ENCODE measurements at places on chromosomes 1 and 21.
A peak's percentile ranks its signal among the peaks of the same experiment; 100 is the strongest.

DNA sequence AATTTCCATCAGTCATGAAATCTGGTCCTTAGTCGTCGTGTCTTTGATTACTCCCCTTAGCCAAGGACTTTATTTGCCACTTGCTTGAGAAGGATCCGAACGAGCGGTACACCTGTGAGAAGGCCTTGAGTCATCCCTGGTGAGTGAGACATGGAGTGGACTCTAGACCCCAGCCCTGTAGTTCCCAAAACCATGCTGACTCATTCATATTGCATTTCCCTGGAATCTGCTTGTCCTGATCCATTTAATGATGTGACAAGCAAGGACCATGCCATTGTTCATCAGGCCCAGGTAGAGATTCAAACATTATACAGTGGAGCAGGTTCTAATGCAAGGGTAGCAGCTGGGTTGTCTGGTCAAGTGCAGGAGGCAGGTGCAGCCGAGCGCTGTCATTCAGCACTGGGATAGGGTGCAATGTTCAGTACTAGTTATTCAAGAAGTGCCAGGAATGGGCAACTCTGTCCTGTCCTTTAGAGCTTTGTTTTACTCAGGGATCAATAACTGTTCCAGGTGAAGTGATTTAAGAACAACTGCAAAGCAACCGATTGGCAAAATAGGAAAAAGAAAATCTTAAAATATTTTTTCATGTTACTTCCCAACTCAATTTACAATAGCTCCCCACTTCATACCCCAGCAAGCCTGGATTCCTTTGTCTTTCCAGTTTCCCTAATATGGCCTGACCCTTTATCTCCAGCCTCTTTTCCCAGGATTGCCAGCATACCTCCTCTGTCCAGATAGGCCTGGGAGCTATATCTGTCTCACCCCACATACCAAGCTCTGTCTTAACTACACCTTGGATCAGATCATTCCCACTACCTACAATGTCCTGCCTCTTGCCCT lies 26.5 kb downstream of the CAMK1G start:
- DNase-seq, result peak; percentile 59

DNA sequence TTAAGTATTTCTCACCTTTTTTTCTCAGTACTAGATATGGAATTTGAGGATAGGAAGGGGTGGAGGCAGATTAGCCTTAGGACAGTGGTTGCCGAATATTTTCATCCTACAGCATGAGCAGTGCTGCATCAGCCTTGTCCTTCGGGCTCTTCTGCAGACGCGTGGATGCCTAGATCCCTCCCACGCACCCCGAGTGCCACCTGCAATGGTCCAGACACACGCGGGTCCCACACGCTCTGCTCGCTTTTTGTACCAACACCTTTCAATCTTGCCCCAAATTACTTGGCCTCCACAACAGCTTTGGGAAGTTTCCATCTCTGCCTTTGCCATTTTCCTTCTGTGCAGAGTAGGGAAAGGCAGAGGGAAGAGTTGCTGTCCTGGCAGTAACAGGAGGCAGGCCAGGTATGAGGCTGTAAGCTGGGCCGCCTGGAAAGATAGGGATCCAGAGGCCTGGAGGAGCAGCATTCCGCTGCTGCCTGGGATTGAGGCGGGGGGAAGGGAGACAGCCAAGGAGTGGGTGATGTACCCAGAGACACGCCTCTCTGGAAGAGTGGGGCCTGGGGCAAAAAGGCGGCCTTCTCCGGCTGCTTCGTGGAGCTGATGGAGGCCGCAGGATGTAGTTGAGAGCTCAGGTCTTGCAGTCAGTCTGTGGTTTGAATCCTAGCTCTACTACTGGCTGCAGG lies 467.7 kb downstream of the KIF26B start:
- no peak for DNase-seq

DNA sequence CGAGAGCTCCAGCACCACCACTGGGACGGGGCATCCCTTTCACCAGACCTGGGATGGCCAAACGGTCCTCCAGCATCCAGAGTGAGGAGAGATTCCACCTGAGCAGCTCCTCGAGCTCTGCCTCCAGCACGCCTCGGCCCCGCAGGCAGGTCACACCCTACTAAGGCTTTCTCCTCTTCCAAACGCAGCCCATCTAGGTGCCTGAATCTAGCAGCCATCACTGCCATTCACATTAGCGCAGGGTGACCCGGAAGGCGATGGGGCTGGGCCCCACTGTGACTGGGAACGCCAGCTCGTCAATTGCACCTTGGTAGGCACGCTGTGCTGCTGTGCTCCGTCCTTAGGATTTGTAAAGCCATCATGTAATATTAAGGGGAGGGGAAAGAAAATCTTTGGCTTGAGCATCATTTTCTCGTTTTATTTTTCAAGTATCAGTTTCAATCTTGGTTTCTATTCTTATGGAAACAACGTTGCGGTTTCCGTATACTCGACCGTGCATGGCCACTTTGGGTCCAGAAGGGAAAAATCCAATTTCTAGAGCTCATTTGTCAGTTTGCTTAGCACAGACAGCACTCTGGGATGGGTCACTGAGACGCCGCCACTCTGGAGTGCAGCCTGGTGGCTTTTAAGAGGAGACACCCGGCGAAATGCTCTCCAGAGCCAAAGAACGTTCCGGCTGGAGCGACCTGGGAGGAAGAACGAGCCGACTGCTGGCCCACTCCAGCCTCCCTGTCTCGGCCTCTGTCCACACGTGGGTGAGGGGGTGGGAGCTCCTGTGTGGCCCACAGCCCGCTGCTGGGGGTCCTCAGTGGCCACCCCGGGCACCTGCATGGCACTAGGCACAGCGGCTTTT lies 173.6 kb downstream of the PRDM16 start:
- DNase-seq, result no peak

DNA sequence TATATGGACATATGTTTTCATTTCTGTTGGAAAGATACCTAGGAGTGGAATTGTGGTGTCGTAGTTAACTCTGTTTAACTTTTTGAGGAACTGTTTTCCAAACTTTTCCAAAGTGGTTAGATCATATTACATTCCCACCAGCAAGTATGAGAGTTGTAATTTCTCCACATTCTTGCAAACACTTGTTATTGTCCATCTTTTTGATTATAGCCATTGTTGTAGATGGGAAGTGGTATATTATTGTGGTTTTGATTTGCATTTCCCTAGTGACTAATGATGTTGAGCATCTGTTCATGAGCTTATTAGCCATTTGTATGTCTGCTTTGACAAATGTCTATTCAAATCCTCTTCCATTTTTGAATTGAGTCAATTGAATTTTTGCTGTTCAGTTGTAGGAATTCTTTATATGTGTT lies 19.8 kb downstream of the CAMTA1 start:
- DNase-seq, result no peak

DNA sequence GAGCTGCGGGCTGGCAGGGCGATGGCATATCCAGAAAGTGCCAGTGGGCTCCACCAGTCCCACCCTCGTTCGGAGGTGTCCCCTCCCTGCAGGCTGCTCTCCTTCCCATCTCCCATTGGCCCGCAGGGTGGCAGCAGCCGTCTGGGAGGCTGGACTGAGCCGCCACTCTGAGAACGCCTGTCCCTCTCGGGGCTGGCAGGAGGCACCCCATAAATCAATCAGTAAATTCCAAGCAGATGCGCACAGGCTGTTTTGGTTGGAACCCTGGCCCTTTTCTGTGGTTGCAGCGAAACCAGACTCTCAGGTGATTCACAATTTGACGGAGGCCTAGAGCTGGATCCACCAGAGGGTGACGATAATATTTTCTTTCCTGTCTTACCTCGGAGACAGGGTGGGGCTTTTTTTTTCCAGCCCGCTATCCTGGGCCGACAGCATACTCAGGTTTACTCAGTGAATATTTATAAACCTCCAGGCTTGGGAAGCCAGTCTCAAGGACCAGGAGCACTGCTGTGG lies 99.7 kb downstream of the GLIS1 start:
- DNase-seq, result peak; percentile 72

GRCh38 chr21:29513535-29513934 lies 214.8 kb downstream of the BACH1 start:
- DNase-seq, result no peak

DNA sequence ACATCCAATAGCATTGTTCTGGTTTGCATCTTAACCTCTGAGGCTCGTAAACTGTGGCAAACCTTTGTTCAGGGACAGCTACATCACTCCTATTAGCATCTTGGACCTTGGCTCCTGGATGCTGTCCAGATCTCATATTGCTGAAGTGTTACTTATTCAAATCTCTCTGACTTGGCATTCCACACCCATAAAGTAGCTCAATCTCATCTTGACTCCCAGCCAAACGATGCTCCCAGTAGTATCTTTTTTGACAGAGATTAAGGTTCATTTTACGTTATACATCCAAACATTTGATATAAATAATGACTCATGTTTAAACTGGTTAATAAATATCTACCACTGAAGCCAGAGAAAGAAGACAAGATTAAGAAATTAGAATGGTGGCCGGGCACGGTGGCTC lies 4.4 kb upstream of the FLVCR1 start:
- no peak for DNase-seq

DNA sequence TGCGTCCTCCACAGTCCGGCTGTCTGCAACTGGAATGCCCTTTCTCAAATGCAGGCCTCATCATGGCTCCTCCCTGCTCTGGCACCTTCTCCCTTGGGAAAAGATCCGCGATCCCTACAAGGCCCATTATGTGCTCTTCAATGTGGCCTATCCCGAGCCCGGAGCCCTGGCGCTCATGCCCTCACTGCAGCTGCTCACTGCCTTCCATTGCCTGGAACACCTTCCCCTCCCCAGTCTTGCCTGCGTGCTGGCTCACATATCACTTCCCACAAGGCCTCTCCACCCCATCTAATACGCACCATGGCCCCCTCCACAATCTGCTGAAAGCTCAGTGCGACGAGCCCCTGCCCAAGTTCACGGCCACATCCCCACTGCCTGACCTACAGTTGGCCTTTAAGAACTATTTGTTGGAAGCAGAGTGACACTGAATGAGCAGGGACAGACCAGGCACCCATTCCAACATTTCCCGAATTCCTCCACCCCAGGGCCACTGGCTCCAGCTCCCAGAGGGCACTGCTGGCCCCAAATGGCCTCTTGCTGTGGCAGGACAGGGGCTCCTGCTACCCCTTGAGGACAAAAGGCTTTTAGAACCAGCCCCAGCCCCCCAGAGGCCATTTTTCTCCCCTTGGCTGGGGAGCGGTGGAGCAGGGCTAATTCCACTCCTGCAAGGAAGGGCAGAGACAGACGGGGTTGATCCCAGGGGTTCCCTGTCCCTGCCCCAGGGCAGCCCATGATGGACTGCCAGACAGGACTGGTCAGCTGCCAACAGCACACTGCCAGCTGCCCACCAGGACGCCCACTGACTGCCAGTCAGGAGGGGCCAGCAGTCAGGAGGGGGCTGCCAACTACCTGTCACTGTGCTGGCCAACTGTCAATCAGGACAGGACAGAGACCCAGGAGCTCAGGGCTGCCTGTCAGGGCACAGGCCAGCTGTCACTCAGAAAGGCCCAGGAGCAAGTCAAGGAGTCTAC lies 64.8 kb downstream of the DHRS3 start:
- DNase-seq, result no peak

DNA sequence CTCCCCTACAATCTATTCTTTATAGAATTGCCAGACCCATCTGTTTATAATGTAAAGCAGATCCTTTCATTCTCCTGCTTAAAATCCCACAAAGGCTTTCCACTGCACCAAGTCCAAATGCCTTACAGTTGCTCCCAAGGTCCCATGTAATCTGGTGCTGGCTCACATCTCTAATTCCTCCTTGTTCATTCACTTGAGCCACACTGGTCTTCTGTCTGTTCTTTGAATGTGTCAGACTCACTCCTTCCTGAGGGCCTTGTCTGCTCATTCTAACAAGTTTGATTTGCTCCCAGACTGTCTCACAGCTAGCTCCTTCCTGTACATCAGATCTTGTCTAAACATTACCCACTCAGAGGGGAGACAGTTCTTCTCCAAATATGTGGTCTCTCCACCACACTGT lies 38.9 kb downstream of the ALG14 start:
- DNase-seq, result no peak

DNA sequence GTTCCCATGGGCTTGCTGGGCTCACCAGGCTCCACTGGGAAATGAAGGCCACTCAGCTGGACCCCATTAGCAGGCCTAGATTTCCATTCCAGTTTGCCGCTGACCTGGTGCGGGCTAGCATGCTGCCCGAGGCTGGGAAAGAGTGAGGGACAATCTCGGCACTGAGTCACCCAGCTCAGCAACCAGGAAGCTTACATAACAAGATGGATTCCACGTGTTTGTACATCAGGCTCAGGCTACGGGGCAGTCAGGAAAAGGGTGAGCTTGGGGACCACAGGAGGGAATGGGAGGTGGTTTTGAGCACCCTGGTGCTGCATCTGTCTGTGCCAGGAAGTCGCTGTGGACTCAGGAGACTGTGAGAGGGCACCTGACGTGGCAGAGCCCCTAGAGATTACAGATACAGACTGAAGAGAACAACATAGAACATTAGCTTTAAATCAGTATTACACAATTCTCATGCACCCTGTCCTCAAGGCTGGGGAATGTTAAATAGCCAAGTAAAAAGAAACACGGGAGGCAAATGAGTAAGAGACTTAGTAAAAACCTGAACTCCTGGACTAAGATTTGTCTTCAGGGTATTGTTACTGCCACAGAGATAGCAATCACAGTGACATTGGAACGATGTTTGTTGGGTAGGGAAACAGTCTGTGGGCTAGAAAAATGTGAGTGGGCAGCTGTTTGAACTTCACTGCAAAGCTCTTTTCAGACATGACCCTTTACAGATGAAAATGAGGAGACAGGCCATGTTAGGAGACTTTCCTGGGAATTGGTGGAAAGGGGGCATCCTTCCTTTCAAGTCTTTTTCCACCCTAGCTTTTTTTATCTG lies 51.1 kb downstream of the GLUL start:
- DNase-seq, result peak; percentile 51

- no peak for DNase-seq
Observed at GRCh38 chr1:7233237-7233540, 447.9 kb downstream of the CAMTA1 start.

- DNase-seq, result no peak
Observed at GRCh38 chr1:66450043-66450514, 83.9 kb upstream of the SGIP1 start.

DNA sequence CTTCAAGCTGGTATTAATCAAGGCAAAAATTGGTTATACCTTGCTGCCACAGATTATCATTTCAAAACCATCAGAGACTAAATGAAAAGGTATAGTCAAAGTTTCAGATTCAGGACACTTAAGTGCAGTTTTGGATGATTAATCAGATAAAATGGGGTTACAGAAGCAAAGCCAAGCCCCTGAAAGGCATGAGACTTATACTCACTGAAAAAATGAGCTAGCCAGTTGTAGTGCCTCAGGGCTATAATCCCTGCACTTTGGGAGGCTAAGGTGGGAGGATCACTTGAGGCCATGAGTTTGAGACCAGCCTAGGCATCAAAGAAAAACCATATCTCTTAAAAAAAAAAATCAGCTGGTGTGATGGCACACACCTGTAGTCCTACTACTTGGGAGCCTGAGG lies 15.2 kb downstream of the LRRC40 start:
- DNase-seq, result no peak

DNA sequence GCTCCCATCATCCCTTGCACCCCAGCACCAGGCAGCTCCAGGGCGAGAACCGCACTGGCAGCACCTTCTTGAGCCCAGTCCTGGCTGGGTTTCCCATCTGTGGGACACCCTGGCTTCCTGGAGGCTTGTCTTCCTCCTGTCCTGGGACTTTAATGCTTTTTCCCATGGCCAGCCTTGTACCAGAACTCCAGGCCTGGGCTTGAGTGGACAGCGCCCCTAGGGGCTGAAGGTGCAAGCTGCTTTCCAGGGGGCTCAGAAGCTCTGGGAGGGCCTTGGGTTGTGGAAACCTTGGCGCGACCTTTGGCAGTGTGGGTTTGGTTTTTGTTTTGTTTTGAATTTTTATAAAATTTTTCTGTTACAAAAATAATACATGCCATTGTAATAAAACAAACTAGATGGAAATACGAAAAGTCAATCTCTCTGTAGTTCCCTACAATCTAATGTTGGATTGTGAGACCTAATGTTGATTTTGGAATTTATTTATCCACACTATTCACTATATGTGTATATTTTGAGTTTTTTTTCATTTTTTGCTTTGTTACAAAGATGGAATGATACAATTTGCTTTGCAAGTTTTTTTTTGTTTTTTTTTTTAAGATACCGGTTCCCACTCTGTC lies 33.8 kb upstream of the RPL11 start:
- DNase-seq, result peak; percentile 57

Measured in MCF 10A (cell line).